Activated naive CD8-positive, alpha-beta T cell treated with anti-CD3 and anti-CD28 coated beads for 36 hours (primary cell): ENCODE measurements at places on chromosomes 11 and 22. TPM values are rescaled to one million over a fixed set of nuclear protein-coding genes. Genes with fewer than 3 reads are reported as not detected.

Gene P4HA3
- total RNA-seq: not detected

Gene FAM111B
- 50.4 TPM for total RNA-seq

Gene PRG3
- not detected for total RNA-seq

Gene INPP5J
- total RNA-seq: 0.44 TPM

Gene MS4A5
- total RNA-seq: not detected

Gene OR52I2
- not detected for total RNA-seq

Gene SYT12
- not detected for total RNA-seq

Gene LMO2
- 0.21 TPM for total RNA-seq

Gene MIAT
- 5.9 TPM for total RNA-seq

Gene ESAM
- 1.1 TPM for total RNA-seq

Gene ART1
- not detected for total RNA-seq

Gene RAB36
- 1.0 TPM for total RNA-seq

Gene SULT4A1
- 0.29 TPM for total RNA-seq

Gene RAC2
- total RNA-seq: 528 TPM

Gene CCDC73
- not detected for total RNA-seq

Gene NCAM1
- total RNA-seq: 0.16 TPM

Gene RPS6KA4
- total RNA-seq: 24.5 TPM

Gene H19
- not detected for total RNA-seq

Gene RIBC2
- 8.2 TPM for total RNA-seq

Gene FGF19
- not detected for total RNA-seq

Gene PEX26
- 67.2 TPM for total RNA-seq

Gene TSPO
- total RNA-seq: 115 TPM
